ENCODE measurements at places on chromosomes 11 and 22.

DNA sequence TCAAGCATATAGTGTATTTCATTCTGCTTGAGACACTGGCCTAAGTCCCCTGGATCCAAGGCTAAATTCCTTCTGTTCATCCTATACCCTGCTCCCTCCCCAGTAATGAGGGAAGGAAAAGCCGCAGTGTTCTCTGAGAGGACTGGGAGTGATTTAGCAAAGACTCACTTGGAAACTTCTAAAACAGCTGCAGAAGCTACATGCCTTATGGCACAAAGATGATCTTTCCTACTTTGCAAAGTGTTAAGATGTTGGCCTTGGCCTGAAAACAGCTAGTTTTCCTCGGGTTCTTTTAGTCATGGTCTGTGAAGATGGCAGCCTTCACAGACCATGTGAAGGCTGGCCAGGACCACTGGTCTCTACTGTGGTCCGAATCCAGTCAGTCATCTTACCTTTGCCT, 65.7 kb downstream of the ABTB2 start:
- DNase-seq, result no peak

- DNase-seq, result peak; percentile 22
Measured at GRCh38 chr11:18563090-18563730, 25.3 kb downstream of the UEVLD start.

GRCh38 chr11:59222464-59223060, 9.8 kb upstream of the MPEG1 start:
- no peak for DNase-seq

DNA sequence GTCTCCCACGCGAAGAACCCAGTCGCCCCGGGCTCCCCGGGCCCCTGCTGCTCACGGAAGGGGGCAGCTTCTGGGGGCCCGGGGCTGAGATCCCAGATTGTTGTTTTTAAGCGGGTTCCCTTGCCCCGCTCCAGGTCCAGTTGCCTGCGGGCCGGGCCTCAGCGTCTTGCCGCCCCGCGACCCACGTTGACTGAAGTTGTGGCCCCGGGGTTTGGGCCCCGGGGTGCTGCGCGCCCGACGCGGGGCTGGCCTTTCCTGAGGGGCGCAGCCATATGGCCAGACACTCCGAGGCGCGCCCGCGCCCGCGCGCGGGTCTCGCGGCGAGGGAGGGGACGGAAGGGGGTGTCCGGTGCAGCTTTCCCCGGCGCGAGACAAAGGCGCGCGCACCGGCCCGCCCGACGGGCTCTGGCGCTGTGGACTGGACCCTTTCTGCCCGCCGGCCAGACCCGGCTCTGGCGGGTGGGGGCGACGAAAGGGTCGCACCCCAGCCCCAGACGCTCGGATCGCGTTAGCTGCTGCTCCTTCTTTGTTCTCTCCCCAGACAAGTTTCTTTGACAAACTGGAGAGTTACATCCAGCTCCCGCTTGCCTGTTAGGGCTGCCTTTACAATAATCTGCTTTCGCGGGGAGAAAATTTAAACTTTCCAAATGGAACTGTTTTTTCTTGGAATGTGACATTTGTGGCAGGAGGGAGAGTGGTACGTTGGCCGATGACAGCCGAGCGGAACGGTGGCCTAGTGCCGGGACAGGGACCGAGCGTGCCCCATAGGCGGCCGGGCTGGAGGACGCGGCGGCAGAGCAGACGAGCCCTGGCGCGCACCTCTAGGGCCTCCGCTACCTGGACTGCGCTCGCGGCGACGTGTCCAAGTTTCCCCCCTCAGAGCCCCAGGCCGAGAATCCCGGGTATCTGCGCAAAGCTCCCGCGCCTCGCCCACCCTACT, 716 bp downstream of the AMOTL1 start:
- DNase-seq, result peak; percentile 48

DNA sequence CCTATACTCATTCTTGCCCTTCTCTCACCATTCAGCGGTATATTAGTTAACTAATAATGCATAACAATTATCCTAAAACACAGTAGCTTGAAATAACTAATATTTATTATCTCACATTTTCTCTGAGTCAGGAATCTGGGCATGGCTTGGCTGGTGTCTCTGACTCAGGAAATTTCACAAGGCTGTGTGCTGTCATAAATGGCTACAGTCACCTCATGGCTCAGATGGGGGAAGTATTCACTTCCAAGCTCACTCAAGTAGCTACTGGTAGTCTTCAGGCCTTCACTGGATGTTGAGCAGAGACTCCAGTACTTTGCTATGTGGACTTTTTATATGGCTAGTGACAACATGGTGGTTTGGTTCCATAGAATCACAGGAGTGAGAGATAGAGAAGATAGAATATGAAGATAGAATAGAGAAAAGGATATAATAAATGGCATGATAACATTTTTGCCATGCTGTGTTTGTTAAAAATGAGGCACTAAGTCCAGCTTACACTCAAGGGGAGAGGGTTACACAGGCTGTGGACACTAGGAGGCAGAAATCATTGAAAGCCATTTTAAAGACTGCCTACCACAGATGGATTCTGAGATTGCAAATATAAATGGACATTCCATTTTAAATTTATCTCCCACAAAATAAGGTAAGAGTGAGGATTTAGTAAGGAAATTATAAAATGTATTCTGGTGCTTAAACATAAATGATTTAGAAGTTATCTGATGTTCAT, 997.8 kb upstream of the CHORDC1 start:
- peak; percentile 34 for DNase-seq
